CD4-positive, CD25-positive, alpha-beta regulatory T cell (primary cell): ENCODE measurements at places on chromosomes 7 and 10. TPM values are rescaled to one million over a fixed set of nuclear protein-coding genes. Genes with fewer than 3 reads are reported as not detected.

- DNase-seq, result no peak
Measured at GRCh38 chr7:131000873-131001272, 266.9 kb upstream of the KLF14 start.

DNA sequence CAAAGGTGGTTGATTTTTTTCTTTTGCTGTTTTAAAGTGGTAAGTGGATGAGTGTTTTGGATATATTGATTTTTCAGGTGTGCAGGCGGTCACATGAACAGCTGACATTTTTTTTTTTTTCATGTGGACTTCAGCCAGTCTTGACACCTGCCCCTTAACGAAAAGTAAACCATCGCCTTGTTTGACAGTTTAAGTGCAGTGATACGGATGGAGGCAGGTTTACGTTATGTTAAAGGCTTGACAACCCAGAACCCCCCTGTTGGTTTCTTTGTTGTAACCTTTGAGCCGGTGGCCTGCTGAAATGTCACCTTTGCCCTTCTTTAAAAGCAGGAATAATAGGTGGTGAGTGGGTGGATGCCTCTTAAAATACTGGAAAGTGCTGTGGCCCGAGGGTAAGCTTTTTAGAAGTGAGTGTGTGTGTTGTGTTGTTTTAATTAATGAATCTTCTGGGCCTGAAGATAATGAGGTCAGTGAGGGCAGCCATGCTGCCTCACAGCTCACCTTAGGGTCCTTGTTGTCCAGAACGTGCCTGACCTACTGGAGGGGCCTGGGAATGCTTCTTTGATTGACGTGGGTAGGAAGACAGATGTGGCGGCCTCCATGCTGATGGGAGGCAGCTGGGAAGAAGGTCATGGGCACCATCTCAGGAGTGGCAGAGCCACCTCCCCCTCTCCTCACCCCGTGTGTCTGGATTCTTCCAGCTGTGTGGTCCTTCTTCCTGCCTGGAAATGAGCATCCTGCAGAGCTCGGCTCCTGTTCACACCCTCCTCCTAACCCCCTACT, 69.8 kb downstream of the TCF7L2 start:
- DNase-seq, result no peak

ITPRID1 gene
- polyA plus RNA-seq, result not detected

ADIRF gene
- 0.42 TPM for polyA plus RNA-seq

DNA sequence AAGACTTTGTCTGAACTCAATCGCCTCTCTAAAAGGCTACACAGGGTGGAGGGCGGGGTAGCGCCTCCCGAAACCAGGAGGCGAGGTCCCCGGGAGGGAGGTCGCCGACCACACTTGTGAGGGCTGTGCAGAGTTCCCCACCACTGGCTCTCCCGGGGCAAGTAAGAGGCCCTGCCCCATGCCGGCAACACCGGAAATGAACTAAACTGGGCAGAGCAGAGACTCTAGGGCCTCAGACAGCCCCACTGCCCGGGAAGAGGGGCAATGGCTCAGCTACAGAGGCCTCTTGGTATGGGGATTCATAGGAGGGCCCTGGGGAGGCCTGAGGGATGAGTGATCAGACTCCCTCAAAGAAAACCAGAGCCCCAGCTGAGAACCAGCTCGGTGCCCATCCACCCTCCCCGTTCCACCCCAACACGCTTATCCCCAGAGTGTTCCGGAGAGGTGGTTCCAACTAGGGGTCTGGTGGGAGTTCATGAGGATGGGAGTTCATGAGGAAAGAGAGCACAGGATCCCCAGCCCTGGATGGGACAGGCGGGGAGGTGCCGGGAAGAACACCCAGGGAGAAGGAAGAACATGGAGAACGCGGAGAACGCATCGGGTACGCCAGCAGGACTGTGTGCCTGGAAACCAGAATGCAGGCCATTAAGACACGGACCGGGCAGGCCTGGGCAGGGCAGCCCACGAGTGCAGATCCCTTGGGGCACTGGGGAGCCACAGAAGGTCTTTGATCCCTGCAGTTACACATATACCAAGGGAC, 89.4 kb upstream of the MYL10 start:
- DNase-seq, result no peak

GRCh38 chr7:96670338-96671289, 39.0 kb downstream of the SEM1 start:
- no peak for DNase-seq

DNA sequence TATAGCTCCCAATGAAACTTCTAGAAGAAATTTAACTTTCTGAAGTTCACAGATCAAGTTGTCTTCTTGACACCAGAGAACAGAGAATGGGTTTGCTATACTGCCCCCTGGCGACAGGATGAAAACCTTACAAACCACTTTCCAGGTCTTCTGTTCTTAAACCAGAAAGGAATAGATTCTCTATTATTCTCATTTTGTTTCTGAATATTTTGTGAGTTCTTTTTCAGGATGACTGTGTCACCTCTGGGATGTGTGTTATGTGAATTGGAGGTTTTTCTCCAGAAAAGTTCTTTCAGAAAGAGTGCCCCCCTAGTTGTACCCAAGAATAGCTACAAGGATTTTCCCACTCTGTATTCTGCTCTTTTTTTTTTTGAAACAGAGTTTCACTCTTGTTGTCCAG, 6.3 kb downstream of the IFT22 start:
- DNase-seq, result peak; percentile 77

DNA sequence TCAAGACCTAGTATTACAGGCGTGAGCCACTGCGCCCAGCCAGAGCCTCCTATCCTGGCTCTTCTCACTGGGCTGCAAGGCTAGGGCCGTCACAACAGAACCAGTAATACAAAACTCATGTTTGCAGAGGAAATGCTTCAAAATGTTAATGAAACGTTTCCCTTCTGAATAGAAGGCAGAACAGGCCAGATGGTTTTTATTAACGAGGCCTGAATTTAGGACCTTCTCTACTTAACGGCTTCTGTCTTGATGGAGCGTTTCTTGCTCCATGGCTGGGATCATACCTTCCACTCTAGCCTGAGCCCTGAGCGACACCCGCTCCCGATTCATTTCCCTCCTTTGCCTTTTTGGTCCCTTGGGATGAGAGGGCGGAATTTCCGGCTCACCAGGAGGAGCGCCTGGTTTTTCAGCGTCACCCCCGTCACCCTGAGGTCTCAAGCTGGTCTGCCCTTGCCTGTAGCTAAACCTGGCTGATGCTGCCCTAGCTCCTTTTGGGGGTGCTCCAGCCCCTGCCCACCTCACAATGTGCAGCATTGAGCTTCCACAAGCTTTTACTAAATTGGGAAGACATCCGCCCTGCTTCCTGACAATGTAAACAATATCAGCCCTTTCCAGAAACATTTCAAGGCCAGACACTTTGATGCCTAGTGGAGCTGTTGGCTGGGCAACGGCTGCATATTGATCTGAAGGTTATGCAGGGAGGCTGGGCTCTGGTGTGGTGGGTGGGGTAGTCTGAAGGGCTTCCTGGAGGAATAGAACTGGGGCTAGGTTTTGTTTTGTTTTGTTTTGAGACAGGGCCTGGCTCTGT, 5.2 kb downstream of the CLIP2 start:
- DNase-seq, result no peak

GRCh38 chr7:149626972-149627371, 129.4 kb upstream of the ZNF746 start:
- DNase-seq, result no peak

INHBA gene
- not detected for polyA plus RNA-seq

CLRN3 gene
- not detected for polyA plus RNA-seq

DNA sequence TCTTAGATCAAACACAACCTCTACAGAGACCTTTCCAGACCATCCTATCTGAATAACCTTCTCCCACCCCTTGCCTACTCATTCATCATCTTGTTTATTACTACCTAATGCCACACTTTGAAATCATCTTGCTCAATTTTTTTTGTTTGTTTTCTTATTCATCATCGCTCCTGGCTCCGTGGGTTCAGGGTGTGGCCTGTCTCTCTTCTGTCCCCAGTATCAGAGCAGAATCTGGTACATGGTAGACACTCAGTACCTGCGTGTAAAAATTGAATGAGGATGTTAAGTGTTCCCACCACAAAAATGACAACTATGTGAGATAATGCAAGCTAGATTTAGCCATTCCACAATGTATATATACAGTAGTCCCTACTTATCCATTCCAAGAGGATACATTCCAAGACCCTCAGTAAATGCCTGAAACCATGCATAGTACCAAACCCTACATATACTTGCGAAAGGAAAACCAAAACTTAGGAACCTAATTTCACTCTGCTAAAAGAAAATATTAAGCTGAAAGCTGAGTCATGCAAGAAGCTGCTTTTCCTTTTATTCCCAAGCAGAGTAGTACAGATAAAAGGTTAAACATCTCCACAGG, 72.1 kb upstream of the SEC61G start:
- DNase-seq, result no peak
